ENCODE measurements at places on chromosomes 13 and 19.

DNA sequence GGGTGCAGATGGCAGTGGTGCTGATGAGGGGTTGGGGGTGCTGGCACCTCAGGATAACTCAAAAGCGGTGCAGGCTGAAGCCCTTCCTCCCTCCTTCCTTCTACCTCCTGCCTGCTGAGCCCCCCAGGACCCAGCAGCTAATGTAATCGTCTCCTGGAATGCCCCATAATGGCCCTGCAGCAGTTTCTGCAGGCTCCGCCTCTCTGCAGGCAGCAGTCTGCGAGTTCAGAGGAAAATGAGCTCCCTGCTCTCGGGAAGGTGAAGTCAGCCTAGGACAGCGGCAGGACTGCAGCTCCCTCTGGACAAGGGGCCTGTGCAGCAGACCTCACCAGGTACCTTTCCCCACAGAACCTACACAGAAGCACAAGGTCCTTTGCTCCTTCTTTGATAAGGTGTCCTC, 130.9 kb downstream of the ZDHHC20 start:
- no peak for DNase-seq

DNA sequence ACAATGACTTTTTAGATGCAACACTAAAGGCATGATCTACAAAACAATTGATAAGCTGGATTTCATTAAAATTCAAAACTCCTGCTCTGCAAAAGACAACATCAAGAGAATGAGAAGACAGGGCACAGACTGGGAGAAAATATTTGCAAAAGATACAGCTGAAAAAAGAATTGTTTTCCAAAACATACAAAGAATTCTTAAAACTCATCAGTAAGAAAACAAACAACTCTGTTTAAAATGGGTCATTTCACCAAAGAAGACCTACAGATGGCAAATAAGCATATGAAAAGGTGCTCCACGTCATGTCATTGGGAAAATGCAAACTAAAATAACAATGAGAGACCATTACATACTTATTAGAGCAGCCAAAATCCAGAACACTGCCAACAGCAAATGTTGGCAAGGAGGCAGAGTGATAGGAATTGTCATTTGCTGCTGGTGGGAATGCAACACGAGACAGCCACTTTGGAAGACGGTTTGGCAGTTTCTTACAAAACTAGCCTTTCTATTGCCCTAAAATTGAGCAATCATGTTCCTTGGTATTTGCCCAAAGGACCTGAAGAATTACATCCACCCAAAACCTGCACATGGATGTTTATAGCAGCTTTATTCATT, 39.2 kb downstream of the FLT1 start:
- no peak for DNase-seq

DNA sequence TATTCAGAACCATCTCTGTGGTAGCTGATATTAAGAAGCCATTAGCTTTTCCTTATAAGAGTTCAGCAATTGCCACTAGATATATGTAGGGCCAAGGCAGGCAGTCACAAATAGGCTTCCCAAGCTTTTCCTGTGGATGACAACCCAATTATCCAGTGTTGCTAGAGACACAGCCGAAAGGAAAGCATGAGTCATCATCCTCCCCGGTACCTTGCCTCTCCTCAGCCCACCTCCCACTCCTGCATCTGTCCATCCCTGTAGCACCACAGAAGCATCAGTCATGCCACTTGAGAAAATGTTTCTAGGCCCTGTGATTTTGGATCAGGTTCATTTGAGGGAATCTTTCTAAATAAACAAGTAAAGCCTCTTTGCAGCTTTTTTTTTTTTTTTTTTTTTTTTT, 204.3 kb downstream of the DNAJC15 start:
- peak; percentile 68 for DNase-seq

- peak; percentile 89 for DNase-seq
These were observed 286.5 kb downstream of the MYO16 start for GRCh38 chr13:108915634-108916512.

DNA sequence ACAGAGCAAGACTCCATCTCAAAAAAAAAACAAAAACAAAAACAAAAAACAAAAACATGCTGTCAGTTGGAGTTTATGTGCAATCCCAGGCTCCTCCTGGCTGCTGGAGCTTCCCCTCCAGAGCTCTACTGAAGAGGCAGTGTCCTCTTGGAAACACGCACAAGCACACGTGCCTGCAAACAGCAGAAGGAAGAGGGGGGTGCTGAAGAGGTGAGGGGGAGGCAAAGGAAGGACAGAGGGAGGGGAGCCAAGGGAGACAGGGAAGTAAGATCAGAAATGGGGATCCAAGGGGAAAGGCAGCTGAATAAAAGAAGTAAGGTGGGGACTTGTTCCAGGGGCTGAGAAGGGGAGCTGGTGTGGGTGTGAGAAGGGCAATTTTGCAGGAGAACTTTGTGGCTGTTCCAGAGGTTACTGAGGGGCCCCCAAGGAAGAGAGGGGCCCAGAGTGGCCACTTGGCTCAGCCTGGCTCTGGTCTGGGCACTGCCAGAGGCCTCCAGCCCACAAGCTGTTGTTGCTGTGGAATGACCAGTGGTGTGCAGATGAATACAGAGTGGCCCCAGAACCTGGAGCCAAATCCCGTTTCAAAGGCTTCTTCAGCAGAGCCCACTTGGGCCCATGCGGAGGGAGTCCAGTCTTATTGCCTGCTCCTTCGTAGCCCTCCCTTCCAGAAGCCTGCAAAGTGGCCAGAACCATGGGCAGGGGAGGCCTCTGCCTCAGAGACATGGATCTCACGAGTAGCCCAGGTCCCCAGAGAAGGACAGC, 34.4 kb downstream of the LYL1 start:
- no peak for DNase-seq

DNA sequence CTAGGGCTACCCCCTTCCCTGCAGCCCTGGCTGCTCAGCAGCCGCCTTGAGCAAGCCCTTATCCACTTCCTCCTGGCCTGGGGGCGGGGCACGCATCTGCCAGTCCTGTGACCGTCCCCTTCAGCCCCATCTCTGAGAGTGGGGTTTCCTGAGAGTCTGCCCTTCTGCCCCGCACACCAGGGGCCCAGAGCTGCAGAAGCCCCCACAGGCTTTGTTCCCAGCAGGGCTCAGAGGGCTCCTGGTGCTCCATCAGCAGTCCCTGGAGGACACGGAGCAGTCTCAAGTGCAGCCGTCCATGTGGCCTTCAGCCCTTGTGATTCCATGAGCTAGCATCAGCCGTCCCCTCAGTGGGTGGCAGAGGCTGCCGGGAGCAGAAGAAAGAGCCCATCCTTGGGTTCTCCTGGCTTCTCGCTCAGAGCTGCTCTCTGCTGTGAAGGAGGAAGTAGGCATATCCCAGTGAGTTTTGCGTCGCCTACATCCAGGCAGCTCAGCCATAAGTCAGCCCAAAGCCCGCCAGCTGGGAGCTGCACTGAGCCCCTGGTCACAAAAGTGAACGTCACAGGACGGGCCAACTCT, 16.3 kb downstream of the MYO9B start:
- no peak for DNase-seq

DNA sequence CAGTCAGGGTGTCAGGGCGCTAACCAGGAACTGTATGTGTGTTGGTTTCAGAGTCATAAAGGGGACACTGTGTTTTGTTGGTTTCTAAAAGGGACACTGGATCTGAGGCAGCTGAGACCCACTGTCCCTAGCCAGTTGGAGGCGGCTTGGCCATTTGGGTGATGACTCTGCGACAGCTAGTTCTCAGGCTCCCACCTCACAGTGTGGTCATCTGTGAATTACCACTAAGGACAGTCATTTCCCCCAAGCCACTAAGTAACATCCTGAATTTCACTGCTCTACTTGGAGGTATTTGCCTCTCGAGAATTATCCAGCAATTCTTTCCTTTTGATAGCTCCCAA, 51.5 kb downstream of the EPS15L1 start:
- peak; percentile 10 for DNase-seq

- DNase-seq = peak; percentile 47
These were observed 1292.4 kb upstream of the MIR17HG start for GRCh38 chr13:90055121-90055520.

- DNase-seq = no peak
These were observed 5.1 kb downstream of the PEX11G start for GRCh38 chr19:7483720-7484201.

DNA sequence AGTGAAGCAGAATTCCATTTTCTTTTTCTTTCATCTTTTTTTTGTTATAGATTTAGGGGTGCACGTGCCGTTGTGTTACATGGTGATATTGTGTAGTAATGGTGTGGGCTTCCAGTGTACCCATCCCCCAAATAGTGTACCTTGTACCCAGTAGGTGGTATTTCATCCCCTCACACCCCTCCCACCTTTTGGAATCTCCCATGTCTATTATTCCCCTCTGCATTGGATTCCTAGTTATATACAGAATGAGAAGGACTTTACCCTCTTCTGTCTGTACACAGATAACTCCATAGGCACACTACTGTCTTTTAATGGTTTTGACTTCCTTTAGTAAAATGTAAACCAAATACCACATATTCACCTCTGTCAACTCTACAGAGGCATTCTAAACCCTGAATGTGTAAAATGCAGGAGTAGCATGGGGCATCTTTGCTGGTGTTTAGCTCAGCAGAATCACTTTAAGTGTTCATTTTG, 28.0 kb downstream of the FRY start:
- no peak for DNase-seq

- no peak for DNase-seq
These were observed 16.5 kb upstream of the GGACT start for GRCh38 chr13:100604918-100605710.

GRCh38 chr19:53982001-53982451, 9.4 kb upstream of the CACNG6 start:
- no peak for DNase-seq

DNA sequence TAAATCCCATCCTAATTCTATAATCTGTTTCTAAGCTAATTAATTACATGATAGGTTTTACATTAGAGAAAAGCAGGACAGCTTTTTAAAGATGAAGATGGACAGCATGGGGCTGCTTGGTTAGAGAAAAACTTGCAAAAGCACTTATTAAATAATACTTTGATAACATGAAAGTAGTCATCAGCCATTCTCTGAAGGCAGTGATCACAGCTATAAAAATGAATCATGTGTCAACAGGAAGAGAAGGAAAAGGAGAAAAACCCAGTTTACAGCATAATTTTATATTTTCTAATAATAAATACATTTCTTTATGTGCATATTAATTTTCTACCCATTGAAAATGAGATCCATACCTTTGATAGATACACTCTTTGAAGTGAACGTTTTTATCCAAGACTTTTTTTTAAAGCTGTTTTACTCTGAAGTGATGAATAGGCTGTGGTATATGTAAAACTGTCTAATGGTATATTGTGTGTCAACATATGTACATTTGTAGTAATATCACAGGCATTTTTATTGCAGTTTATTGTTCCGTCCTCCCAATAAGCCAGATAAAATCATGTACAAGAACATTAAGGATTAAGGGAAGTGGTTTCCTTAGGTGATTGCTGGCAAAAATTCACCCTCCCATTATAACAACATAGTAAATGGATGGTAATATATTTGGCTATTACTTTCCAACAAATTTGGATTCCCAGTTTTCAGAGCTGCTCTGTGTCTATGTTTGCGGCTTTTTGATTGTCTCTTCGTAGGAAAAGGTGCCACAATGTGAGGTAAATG, 1.3 kb upstream of the KLF5 start:
- DNase-seq = no peak

DNA sequence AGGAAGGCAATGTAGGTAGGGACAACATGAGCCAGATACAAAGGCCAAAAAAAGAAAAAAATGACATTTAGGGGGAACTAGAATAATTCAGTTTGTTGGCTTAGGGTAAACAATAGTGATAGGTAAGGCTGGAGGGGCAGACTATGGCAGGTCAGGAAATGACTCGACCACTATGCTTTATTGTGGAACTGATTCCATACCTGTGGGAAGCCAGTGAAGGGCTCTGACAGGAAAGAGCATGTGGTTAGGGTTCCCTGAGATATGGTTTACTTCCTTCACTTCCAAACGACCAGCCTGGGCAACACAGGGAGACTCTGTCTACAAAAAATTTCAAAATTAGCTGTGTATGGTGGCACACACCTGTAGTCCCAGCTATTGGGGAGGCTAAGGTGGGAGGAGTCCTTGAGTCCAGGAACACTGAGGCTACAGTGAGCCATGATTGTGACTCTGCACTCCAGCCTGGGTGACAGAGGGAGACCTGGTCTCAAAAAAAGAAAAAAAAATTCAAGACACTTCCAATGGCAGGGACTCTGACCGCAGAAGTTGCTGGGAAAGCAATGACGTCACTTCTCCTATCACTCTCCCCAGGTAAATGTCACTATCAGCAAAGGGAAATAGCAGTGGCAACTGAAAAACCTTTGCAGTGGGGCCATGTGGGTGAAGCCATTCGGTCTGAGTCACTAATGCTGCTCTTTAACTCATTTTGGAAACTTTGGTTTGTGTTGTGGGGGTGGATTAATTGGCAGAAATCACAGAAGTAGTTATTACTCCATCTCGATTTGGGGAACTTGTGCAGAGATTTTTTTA, 192.8 kb upstream of the TSC22D1 start:
- DNase-seq = no peak
